Chondrocyte (in vitro differentiated cells): ENCODE measurements at places on chromosomes 1 and 21. TPM values are rescaled to one million over a fixed set of nuclear protein-coding genes. Genes with fewer than 3 reads are reported as not detected.

GRCh38 chr1:38781872-38782617 is 77.5 kb downstream of the RRAGC start:
- H3K36me3 ChIP-seq: no peaks in the 10 kb centered on the region
- H3K4me3 ChIP-seq: no peak overlapping the region
- DNase-seq: no peak
- no peak overlapping the region for H3K27ac ChIP-seq
- peaks cover 33% of the 10 kb centered on the region for H3K27me3 ChIP-seq
- peaks cover 10% of the 10 kb centered on the region for H3K4me1 ChIP-seq

DNA sequence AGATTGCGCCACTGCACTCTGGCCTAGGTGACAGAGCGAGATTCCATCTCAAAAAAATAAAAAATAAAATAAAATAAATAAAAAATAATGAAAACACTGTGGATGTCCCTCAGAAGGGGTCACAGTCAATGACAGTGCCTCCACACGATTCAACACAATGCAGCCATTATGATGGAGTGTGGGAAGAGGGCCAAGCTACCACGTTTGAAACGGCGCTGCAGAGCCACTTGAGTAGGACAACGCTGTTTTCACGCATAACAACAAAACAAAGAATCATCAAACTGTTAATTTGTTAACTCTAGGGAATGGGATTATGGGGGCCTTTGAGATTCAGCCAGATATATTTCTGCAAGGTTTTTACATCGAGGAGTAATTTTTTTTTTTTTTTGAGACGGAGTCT is 36.5 kb downstream of the NKAIN1 start:
- no peak overlapping the region for H3K4me3 ChIP-seq
- H3K4me1 ChIP-seq: no peaks in the 10 kb centered on the region
- no peaks in the 10 kb centered on the region for H3K36me3 ChIP-seq
- DNase-seq: no peak
- H3K27ac ChIP-seq: no peak overlapping the region
- H3K27me3 ChIP-seq: peaks cover 2% of the 10 kb centered on the region

- DNase-seq: no peak
- H3K27ac ChIP-seq: no peak overlapping the region
- H3K27me3 ChIP-seq: peaks cover 32% of the 10 kb centered on the region
- H3K4me3 ChIP-seq: no peak overlapping the region
- H3K36me3 ChIP-seq: no peaks in the 10 kb centered on the region
Observed at GRCh38 chr1:154697710-154698109, 89.7 kb upstream of the ADAR start.

DNA sequence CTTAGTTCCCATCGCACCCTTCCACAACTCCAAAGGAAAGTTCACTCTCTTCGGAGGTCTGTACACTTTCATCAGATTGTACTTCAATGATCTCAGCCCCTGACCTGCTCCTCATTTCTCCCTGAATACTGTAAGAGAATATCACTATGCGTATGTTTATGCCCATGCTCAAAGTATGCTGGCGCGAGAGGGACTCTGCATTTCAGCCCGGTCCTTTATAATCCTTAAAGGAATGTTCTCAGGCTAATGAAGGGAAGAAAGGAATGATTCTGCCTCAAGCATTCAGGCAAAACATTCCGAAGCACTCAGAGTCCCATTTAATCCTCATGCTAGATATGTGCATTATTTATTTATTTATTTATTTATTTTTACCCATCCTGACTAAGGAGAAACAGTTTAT is 76.8 kb downstream of the PLD5 start:
- no peaks in the 10 kb centered on the region for H3K36me3 ChIP-seq
- DNase-seq: no peak
- H3K27ac ChIP-seq: no peak overlapping the region
- peaks cover 21% of the 10 kb centered on the region for H3K27me3 ChIP-seq

GRCh38 chr1:39666772-39667171 is 5.1 kb downstream of the NT5C1A start:
- H3K27ac ChIP-seq: no peak overlapping the region
- H3K36me3 ChIP-seq: no peaks in the 10 kb centered on the region

GRCh38 chr1:208158640-208159554 is 85.3 kb downstream of the PLXNA2 start:
- peak overlapping the region; percentile 86 for H3K27ac ChIP-seq
- DNase-seq: no peak
- peaks cover 76% of the 10 kb centered on the region for H3K4me1 ChIP-seq
- H3K36me3 ChIP-seq: peaks cover 2% of the 10 kb centered on the region
- H3K27me3 ChIP-seq: no peaks in the 10 kb centered on the region

Gene NBPF4
- total RNA-seq: not detected in 3 replicates
